ENCODE measurements at places on chromosomes 7 and 10.

DNA sequence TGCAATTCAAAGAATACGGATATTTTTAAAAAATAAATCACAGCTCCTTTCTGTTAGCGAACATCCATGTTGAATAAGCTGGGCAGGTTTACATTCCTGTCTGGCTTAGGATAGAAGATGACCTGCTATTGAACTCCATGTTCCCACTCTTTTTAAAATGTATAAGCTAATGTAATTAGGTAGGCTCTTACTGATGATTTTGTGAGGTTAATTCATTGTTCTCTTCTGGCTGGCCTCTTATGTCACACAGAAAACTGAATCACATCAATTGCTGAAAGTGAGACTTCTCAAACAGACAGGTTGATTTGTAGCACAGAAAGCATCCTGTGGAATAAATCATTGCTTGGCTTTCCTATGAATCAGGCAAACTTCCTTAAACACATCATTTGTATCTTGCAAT, 24.2 kb downstream of the HGF start:
- DNase-seq = no peak

GRCh38 chr7:23607130-23607529, 9.9 kb downstream of the CCDC126 start:
- DNase-seq = no peak

GRCh38 chr7:155993420-155994278, 181.4 kb upstream of the SHH start:
- no peak for DNase-seq

- no peak for DNase-seq
Measured at GRCh38 chr7:33764752-33765451, 140.4 kb upstream of the BMPER start.

DNA sequence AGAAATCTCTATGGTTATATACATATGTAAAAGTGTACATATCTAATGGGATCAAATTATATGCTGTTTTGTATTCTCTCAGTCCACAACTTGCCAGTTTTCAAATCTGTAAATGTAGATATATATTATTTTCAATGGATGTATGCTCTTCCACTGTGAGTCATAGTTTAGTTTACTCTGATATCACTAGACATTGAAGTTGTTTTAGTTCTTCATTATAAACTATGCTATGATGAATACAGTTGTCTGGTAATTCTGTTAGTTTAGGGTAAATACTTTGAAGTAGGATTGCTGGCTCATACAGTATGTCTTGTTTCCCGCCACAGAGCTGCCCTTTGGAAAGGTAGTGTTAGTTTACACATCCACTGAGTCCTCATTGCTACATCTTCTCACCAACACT, 25.2 kb downstream of the SDK1 start:
- DNase-seq = no peak

GRCh38 chr7:146956853-146957252, 840.3 kb downstream of the CNTNAP2 start:
- DNase-seq = peak; percentile 96

GRCh38 chr7:39678930-39679709, 55.7 kb downstream of the RALA start:
- DNase-seq = no peak

- no peak for DNase-seq
Measured at GRCh38 chr7:47428768-47429472, 153.0 kb downstream of the TNS3 start.

GRCh38 chr7:29287366-29287765, 92.8 kb downstream of the CHN2 start:
- DNase-seq = no peak

GRCh38 chr7:129169171-129169671, 19.2 kb upstream of the SMO start:
- DNase-seq = peak; percentile 30

DNA sequence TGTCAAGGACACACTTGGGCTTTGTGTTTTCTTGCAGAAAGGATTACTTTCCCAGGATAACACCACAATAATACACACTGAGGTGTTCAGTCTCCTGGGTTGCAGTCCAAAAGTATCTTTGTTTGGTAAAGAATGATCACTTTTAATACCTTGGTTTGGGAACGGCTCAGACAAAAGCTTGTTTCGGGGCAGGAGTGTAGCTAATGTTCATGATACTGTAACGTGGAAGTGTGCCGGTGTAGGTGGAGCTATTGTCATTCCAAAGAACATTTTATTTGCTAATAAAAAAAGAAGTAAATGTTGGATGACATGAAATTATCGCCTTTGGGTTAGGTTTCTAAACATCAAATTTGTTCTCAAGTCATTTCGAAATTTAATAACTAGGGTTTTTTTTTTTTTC, 1.2 kb downstream of the EIF4H start:
- DNase-seq = no peak

DNA sequence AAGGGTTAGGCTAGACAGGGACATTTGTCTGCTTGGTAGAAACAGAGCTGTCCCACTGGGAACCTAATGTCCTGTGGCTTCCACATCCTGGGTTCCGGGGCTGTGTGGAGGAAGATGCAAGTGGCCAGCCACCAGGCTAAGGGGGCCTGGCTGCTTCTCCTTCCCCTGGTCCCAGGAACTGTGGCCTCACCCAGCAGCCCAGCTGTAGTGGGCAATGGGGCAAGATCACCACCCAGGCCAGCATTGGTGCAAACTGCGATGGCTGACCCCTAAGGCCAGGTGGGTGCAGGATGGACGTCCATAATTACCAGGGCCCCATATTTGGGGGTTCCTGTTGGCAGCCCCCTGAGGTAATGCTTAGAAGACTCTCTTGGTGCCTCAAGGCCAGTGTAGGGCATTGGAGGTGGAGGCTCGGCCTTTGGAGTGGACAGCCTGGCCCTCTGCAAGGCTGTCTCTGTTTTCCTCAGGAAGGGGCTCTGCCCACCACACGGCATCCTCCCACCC, 226.7 kb downstream of the TCF7L2 start:
- DNase-seq = no peak

- DNase-seq = no peak
Measured at GRCh38 chr7:9091282-9091681, 657.9 kb downstream of the NXPH1 start.

GRCh38 chr7:100673942-100674410, 436 bp downstream of the GNB2 start:
- DNase-seq = peak; percentile 70

DNA sequence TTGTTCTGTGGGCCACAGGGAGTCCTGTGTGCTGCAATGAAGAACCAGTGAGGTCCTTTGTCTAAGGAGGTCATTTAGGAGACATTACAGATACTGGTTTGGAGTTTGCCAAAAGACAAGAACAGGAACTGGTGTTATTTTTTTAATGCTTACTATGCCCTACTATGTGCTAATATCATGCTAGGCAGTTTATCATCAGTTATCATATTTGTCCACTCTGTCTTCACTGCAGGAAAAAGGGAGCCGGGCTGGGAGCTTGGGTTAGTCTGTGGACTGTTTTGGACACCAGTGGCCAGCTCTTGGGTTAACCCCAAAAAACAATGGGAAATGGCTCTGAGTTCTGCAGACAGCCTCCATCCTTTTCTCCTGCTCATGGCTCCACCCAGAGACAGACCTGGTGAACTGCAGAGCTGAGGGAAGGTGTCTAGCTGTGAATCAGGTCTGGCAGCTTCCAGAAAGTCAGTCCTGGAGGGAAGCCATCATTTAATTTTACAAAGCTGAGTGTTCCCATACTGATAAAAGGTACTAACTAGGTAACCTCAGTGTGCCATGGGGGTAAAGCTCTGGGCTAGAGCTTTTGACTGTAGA, 101.2 kb upstream of the ZNF746 start:
- DNase-seq = peak; percentile 6

GRCh38 chr7:100475549-100475948, 3.5 kb downstream of the TSC22D4 start:
- no peak for DNase-seq

DNA sequence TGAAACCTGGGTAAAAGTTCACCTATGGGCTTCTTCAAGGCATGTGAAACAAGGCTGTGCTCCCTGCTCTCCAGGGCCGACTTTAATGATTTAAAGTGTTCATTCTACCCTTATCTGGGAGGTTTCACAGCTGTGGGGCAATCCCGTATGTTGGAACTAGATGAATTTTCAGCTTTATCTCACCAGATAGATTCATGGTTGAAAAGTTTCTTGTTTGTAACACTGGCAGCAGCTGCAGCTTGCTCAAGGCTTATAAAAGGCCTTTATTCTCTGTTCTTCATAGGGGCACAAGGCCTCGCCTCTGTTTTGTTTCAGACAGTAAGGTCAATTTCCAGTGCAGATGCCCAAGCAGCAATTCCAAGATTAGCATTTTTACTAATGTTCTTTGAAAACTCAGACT, 70.4 kb upstream of the DNAJB12 start:
- no peak for DNase-seq

DNA sequence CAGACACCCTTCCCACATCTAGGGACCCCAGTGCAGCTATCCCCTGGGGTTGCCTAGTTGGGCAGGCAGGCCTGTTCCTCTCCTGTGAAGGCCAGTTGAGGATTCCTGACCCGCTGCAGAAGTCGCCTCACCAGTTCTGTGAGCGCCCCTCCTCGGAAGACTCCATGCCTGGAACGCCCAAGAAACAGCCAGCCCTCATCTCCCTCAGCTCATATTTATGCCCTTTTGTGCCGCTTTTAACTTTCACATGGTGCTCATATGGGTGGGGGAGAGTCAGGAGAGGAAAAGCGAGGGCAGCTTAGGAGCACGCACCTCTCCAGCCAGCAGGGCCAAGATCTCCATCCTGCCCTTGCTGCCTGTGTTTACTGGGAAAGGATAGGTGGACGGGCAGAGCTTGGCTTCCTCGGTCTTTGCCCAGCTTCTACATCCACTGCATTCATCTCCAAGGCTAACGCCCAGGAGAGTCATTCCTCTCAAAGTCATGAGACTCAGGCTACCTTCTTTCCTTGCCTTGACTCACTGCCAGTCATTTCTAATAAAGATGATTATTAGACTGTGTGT, 286.6 kb downstream of the USP6NL start:
- DNase-seq = no peak

GRCh38 chr10:87635498-87636312, 24.0 kb upstream of the PAPSS2 start:
- DNase-seq = no peak

DNA sequence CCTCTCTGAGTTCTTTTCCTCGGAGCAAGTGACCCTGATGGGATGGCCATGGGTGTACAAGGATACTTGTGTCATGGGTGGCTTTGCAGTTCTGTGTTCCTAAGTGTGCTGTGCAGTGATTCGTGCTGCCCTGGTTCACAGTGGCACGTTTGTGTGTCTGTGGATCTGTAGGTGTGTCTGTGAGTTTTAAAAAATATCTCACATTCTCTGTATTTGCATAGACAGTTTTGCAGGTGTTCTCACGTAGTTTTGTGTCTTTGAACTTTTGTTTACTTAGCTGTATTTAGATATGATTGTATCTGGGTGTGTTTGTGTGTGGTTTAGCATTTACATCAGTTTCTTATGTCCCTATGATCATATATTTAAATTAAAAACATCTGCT, 3.7 kb downstream of the ZNF775 start:
- DNase-seq = no peak

- DNase-seq = no peak
Measured at GRCh38 chr10:119233123-119233820, 25.9 kb downstream of the GRK5 start.
